ENCODE measurements at places on chromosomes 16 and 17.

- DNase-seq: no peak
Measured at GRCh38 chr17:51103050-51103449, 17.6 kb downstream of the SPAG9 start.

- no peak for DNase-seq
Measured at GRCh38 chr17:12342609-12343435, 322.1 kb downstream of the MAP2K4 start.

DNA sequence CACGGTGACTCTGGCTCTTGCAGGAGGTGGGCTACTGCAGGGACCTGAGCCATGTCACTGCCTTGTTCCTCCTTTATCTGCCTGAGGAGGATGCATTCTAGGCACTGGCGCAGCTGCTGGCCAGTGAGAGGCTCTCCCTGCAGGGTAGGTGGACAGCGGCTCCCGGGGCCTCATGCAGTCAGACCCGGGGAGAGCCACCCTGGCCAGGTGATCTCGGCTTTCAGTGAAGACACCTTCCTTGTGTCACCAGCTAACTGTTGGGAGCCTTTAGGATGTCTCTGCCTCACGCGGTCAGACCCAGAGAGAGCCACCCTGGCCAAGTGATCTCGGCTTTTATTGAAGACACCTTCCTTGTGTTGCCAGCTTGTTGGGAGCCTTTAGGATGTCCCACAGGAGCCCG lies 31.7 kb upstream of the KSR1 start:
- DNase-seq: no peak

- DNase-seq: no peak
Measured at GRCh38 chr16:66960270-66960669, 796 bp upstream of the CES3 start.

DNA sequence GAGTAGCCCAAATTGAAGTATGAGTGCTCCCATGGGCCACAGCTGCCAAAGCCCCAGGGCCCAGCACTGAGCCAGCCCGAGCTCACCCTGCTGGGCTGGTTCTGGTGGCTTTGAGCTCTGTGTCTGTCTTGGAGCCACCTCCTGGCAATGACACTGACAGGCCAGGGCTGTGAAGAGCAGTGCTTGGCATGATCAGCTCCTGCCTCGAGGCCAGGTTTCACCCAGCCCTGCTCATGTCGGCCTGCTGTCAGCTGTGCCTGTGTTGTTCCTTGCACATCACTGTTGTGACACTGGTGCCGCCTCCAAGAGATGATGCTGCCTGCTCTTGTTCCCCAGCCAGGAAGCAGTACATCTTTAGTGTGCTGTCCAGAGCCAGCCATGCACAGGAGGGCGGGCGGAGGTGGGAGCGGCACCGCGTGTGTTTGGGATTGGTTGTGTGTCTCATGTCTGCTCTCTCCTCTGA lies 26.0 kb downstream of the PLD6 start:
- DNase-seq: no peak

DNA sequence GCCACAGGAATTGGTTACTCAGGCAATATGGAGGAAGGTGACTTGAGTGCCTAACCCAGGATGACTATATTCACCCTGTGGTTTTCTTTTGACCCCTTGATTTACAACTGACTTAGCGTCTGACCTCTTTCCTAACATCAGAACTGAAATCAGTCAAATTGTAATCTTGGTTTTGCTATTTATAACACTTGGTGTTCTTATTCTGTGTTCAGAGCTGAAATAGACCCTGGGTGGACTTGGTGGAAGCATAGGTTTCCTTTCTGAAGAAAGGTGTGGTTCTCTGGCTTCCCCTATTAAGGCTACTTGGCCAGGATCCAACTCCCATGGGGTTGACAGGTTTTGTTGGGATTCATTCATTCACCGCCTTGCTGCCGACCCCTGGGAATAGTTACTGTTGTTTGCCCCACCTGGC lies 80.8 kb downstream of the CLEC16A start:
- no peak for DNase-seq

GRCh38 chr16:17602678-17603077 lies 131.9 kb upstream of the XYLT1 start:
- no peak for DNase-seq

- DNase-seq: no peak
Measured at GRCh38 chr16:2243781-2244180, 7.5 kb downstream of the DNASE1L2 start.

DNA sequence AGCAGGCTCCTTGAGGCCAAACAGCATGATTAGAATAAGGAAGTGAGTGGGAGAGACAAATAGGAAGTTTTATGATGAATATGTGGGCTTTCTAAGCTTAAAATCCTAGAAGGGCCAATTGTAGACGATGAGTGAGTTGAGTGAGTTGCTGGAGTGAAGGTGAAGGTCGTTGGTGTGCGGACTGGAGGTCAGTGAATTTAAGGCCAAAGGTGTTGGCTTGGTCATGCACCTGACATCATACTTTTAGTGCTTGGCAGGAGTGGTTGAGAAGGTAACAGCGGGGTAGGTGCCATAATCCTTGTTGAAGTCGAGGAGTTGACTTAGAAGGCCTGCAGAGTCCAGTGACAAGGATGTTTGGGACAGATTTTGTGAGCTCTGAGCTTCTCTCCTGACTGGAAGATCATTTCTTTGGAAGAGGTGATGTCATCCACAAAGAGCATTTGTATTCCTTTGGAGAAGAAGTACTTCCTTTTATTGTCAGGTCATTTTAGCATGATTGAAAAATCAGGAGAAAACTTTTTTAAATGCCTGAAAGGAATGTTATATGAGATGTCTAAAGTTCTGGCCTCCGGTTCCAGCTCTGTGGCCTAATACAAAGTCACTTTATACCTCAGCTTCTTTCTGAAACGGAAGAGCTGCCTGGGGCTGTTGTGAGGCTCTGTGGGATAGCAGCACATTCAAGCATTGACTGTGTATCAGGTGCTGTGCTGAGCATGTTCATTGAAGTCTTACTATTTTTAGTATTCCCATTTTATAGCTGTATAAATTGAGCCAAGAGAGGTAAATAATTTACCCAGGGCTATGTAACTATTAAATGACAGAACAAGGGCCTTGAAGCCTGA lies 53.6 kb upstream of the TBX2 start:
- DNase-seq: no peak

DNA sequence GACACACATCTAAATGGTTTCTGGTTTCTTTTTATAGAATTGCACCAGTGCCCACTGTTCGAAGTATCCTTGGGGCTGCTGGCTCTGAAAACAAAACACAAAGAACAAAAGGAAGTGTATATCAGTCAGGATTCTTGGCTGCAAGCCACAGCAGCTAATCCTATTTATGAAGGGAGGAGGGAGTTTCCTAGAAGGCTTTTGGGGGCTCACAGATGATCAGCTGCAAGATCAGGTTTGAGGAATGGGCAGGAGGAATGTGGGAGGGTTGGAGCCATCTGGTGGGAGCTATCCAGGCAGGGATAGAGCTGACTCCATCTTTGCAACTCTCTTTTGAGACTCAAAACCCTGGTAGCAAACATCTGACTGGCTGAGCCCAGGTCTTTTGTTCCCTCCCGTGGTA lies 118.3 kb upstream of the EEF2KMT start:
- peak; percentile 29 for DNase-seq

DNA sequence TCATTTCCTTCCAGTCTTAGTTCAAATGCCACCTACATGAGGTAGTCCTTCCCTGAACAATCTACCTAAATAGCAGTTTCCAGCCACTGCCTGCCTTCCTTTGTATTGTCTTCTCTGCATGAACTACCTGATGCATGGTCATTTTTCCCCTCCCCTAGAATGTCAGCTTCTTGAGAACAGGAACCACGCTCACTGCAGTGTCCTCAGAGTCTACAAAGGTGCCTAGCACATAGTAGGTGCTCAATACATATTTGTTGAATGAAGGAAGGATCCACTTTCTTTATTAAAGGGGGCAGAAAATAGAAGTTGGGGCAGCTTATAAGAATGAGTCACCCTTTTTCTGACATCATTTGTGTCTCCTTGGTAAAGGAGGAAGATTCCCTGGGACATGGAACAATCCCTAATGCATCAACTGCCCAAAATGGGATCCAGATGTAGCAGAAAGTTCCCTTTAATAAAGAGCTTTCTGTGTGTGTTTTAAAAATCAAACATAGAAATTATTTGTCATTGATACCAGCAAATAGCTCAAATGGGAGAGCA lies 4.4 kb upstream of the CYLD start:
- DNase-seq: no peak

DNA sequence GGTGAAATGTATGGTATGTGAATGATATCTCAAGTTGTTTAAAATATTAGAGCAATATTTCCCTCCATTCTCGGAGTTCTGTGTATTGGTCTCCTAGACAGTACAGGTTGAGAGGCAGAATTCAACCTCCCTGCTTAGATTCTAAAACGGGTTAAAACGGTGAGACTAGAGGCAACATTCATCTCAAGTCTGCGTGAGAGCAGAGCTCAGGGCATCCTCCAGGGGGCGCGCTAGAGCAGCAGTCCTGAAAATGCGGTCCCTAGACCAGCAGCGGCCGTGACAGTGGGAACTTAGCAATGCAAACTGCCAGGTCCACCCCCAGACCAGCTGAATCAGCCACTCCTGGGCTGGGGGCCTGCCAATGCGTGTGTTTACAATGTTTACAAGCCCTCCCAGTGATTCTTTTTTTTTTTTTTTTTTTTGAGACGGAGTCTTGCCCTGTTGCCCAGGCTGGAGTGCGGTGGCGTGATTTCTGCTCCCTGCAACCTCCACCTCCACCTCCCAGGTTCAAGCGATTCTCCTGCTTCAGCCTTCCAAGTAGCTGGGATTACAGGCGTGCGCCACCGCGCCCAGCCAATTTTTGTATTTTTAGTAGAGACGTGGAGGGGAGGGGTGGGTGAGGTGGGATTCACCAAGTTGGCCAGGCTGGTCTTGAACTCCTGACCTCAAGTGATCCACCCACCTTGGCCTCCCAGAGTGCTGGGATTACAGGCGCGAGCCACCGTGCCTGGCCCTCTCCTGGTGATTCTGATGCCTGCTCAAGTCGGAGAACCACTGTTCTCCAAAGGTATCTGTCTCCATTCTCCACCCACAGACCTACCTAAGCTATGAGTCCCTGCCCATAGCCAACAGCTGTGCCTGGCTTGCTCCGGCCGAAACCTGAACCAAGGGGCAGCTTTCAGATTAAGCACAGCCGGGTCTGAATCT lies 24.2 kb downstream of the KLHL36 start:
- peak; percentile 17 for DNase-seq

GRCh38 chr16:69399361-69399760 lies 13.6 kb upstream of the TERF2 start:
- peak; percentile 50 for DNase-seq

DNA sequence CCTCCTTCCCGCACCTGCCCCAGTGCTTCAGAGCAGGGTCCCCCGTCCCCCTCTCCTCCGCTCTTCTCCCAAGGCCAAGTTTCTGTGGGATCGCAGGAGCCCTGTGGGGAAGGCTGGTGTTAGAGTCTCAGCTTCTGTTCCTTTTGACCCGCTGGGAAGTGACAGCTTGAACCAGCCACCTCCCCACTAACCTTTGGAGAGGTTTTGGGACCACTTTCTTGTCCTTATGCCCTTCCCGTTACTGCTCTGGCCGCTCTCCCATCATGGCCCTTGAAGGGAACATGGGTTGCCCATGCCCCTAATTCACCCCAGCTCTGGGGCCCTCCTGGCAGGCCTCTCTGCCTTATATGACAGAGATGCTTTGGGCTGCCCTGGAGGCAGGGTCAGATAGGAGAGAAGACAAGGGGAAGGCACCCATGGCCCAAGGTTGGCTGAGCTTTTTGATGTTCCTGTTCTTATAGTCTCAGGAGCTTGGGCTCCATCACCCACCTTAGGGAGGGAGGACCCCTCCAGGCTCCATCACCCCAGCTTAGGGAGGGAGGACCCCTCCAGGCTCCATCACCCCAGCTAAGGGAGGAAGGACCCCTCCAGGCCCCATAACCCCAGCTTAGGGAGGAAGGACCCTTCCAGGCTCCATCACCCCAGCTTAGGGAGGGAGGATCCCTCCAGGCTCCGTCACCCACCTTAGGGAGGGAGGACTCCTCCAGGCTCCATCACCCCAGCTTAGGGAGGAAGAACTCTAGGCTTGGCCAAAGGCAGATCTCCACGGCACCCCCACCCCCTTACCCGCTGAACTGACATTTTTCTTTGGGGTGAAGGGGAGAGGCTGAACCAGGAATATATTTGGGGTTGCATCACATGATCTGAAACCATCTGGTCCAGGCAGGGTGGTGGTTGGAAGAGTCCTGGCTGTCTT lies 45.0 kb downstream of the NT5M start:
- no peak for DNase-seq

DNA sequence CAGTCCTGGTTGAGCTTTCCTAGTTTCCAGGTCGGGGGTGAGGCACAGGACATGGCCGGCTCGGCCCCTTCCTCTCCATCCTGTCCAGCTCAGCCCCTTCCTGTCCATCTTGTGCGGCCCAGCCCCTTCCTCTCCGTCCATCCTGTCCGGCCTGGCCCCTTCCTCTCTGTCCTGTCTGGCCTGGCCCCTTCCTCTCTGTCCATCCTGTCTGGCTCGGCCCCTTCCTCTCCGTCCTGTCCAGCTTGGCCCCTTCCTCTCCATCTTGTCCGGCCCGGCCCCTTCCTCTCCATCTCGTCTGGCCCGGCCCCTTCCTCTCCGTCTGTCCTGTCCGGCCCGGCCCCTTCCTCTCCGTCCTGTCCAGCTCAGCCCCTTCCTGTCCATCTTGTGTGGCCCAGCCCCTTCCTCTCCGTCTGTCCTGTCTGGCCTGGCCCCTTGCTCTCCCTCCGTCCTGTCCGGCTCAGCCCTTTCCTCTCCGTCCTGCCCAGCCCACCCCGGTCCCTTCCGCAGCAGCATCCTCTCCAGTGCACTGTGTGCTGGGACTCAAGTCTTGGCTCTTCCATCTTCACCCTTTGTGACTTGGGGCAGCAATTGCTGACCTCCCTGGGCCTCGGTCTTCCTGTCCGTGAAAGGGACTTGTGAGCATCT lies 5.5 kb upstream of the ZNF750 start:
- DNase-seq: no peak

- peak; percentile 63 for DNase-seq
Measured at GRCh38 chr17:40727447-40728231, 24.1 kb upstream of the KRT24 start.

GRCh38 chr17:48625495-48626244 lies 488 bp downstream of the HOXB9 start:
- peak; percentile 52 for DNase-seq

DNA sequence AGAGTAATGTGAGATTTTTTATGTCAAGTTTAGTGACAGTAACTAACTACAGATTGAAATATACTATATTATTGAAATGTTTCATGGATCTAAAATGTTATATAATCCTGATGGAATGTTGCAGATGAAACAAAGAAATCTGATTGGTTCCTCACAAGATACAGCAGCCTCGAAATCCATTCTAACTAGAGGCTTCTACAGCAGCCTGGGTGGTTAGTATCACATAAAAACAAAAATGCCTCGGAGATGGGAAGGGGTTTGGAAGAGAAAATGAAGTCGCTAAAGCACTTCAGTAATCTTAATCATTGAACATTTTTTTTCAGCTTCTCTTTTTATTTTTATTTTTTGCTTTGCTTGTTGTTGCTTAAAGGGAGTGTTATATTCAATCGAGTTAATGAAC lies 75.2 kb downstream of the TANC2 start:
- DNase-seq: no peak
